ENCODE measurements at places on chromosomes 4 and X.

DNA sequence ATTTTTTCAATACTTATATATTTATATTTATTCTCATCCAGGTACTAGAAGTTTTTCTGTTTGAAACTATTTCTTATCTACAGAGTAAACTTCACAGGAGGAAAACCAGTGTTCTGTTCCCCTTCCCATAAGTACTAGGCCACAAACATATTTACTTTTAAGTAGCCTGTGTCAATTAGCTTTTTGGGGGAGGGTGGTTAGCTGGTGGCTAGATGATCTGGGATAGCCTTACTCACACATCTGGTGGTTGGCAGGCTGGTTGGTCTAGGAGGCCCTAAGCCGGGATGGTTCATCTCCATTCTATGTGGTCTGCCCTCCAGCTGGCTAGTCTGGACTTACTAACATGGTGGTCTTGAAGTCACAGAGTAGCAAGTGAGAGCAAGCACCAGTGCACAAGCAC, 6.2 kb downstream of the JADE3 start:
- DNase-seq = no peak

GRCh38 chr4:183059797-183060196, 39.3 kb upstream of the WWC2 start:
- no peak for DNase-seq

DNA sequence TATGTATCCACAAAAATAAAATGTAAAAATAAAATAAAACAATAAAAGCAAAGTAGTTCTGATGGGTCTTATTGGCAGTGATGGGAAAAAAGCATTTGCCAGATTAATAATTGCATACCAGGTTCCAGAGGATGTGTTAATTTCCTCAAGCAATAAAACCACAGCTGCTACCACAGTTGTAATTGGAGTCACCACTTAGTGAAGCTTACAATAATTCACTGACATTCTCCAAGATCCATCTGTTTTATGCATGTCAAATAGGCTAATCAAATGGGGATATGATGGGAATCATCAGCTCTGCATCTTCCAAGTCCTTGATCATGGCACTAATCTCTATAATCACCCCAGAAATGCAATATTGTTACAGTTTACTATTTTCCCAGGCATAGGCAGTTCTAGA, 123.5 kb upstream of the EMCN start:
- DNase-seq = no peak

- no peak for DNase-seq
Observed at GRCh38 chrX:5748586-5749150, 480.0 kb downstream of the NLGN4X start.

DNA sequence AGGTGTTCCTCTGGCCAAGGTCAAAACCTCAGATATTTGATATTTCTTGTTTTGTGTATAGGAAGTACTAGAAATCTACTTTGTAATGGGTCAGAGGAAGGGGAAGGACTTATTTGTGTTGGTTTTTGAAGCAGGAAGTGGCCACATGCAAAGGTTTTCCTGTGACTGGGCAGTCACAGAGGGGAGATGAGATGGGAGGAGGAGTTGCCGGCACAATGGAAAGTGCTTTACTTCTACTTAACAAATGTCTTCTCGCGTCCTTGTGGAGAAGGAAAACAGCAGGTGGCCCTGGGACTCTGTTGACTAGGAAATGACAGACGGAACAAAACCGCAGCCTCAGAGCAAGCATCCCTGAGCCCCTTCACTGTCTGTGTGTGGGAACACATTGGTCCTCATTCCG, 46.6 kb downstream of the SHROOM2 start:
- DNase-seq = no peak

GRCh38 chr4:55466001-55466400, 70.2 kb downstream of the TMEM165 start:
- no peak for DNase-seq

Measured in epithelial cell of esophagus (primary cell).